ENCODE measurements at places on chromosomes 1 and 21.

GRCh38 chr1:44810101-44810761 lies 1.9 kb downstream of the BTBD19 start:
- DNase-seq: no peak

DNA sequence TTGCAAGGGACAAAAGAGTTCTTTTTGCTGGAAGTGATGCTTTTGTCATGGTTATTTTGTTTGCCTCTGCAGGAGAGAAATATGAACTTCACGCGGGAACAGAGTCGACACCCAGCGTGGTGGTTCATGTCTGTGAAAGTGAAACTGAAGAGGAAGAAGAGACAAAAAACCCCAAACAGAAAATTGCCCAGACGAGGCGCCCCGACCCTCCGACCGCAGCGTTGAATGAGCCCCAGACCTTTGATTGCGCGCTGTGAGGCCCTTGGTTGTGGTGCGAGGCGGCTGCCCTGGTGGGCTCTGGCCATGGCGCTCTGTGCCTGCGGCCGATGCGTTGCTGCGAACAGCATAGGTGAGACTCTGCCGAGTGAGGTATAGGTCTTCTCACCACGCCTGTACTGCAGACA lies 20.9 kb upstream of the NCMAP start:
- no peak for DNase-seq

- DNase-seq: no peak
These were observed 155.9 kb downstream of the BARHL2 start for GRCh38 chr1:90561103-90561783.

DNA sequence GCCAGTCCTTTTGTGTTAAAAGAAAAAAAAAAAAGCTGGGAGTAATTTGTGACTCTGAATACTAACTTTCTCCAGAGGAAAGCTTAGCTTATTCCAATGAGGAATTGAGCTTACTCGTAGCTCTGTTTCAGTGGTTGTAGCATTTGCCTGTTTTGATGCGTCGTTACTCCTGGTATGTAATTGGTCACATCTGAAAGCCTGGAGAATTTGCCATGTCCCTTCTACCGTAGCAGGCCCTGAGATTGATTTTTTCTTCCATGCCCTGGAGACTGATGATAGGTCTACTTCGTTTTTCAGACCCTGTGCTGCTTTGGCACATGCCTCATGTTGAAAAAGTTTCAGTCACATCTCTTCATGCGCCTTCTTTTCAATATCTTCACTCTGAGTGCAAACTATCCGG lies 1103.0 kb downstream of the PLA2G4A start:
- DNase-seq: no peak

DNA sequence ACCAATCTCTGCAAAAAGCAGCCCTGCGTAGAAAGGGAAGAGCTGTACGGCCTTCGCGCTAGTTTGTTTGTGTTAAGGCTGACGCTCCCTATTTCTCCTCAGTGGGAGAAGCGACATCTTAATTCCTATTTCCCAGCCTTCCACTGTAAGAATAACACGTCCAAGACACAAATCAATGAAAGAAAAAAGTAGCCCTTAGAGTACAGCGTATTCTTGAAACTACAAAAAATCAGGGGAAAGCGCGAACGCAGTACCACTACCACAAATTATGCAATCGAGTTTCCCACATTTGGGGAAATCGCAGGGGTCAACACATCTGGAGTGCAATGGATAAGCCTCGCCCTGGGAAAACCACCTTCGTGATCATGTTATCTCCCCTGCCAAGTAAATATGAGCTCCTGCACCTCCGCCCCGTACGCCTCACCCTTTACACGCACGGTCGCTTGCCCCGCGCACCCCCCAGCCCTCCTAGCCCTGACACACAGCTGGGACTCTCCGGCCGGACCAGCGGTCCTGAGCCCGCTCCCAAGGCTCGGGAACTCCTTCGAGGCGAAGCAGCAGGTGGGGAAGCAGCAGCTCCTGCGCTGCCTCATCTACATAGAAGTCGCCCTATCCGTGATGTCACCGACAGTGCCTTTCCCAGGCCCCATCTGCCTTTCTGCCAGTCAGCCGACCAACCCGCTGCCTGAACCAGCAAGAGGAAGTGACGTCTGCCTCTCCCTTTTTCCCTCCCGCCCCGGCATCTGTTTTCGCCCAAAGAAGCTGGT lies 94.7 kb downstream of the PPIAL4G start:
- DNase-seq: peak; percentile 85

DNA sequence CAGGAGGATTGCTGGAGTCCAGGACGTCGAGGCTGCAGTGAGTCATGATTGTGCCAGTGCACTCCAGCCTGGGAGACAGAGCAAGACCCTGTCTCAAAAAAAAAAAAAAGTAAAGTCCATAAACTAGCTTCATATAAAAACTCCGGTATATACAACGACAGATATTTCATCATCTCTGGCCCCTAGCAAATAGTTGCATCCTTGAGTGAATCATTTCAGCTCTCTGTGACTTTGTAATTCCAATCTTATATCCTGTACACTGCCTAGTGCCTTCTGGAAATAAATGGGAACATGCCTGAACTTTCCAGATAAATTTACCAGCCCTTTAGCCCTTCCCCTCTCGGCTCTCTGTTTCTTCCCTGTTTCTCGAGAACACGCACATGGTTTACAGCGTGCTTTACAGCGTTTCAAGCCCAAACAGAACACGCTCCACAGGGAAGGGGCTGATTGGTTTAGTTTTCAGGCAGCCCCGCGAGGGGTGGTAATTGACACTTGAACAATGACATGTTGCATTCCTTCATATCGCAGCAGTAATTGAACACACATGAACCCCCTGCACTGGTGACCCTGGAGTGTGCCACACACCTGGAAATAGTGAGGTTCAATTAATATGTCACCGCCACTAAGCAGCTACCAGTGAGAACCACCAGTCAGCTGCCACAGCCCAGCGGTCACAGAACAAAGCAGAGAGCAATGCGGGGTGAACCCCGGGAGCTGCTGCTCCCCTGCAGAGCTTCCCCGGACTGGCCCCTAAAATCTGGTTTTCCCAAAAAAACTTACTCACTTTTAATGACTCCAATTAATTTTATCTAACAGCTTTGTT lies 35.7 kb upstream of the SIM2 start:
- no peak for DNase-seq

- no peak for DNase-seq
These were observed 138.8 kb downstream of the VPS13D start for GRCh38 chr1:12368646-12369045.

GRCh38 chr21:15241997-15242736 lies 177.4 kb upstream of the NRIP1 start:
- DNase-seq: no peak

- DNase-seq: no peak
These were observed 336.5 kb upstream of the ADGRL2 start for GRCh38 chr1:81463936-81464837.

- no peak for DNase-seq
These were observed 8.4 kb downstream of the MTF2 start for GRCh38 chr1:93087532-93087931.

DNA sequence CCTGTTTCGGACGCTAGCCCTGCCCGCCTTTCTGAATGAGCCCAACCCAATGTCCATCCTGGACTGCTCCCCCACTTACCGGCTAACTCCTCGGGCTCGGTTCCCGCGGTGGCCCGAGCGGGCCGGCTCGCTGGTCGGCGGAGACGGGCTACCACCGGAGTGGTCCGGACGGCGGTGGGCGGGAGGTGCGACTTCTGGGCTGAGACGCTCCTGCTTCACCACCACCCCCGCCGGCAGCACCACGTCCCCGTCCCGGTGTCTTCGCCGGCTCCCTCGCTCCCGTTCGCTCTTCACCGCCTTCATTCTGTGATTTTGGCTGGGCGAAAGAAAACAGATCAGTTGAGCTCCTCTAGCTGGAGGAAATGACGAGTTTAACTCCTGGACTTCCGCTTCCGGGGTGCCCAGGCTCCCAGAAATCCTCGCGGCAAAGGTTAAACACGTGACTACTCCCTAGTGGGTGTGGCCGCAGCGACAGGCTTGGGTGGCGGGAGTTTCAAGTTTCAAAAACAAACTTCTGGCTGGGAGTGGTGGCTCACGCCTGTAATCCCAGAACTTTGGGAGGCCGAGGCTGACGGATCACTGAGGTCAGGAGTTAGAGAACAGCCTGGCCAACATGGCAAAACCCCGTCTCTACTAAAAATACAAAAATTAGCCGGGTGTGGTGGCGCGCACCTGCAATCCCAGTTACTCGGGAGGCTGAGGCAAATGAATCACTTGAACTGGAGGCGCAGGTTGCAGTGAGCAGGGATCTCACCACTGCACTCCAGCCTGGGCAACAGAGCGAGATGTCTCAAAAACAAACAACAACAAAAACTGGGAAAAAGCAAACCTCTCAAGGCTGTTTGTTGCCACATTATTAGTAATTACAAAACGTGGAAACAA lies at the start of gene SNIP1:
Gene SNIP1 (minus strand): TSS at position 367 of the 882 bp plus-strand sequence. CDS start 64 bp downstream, at position 303.
- DNase-seq: peak; percentile 72

GRCh38 chr1:30777060-30777903 lies 19.7 kb upstream of the LAPTM5 start:
- DNase-seq: no peak

DNA sequence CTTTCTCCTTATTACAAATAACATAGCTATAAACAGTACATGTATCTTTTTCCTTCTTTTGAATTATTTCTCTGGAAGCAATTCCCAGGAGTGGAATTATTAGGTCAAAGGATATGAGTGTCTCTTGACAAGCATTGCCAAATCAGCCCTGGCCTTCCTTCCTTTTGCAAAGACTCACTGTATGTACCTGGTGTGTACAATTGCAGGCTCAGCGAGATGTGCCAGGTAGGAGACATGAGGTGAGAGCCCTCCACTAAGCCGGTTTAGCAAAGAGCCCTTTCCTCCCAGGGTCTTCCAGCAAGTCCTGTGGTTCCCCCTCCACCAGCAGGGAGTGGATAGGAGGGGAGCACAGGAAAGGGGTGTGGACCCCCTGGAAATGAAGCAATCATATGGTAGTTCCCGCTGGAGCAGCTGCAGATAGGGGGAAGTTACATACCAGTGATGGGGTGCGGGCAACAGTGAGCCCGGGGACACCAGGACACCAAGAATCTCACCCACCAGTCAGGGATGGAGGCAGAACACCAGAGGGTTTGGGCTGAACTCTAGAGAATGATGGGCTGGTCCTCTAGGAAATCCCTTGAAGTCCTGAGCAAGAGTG lies 18.3 kb downstream of the RCSD1 start:
- no peak for DNase-seq

DNA sequence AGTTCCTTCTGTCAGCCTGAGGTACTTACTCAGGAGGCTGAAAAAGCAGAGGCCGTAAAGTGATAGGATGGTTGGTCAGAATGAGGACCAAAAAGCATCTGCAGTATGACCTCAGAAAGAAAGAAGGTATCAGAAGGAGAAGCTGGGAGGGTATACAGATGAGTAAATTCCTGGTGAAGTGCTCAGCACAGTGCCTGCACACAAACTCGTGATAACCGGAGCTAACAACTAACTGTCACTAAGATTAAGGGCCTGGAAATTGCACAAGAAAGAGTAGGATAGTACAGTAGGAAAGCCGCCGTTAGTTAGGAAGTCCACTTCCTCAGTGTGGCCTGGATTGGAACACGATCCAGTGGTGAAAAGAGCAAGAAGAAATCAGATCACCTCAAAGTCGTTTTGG lies 62.6 kb downstream of the VPS26C start:
- no peak for DNase-seq

DNA sequence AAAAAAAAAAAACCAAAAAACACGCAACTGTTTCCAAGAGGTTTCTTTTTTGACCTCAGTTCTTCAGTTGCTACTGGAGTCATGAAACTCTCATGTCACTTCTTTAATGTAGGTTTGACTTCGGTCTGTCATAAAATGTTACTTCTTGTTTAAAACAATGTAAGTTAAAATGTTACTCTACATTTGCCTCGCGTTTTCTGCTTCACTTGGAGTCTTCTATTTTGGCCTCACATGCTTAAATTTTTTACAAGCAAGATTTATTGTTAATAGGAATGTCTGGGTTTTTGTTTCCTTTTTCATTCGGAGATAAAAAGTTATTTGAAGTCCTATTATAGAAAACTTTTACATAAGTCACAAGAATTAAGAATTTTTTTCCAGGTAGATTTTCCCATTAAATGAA lies 880.2 kb downstream of the LTN1 start:
- no peak for DNase-seq

- DNase-seq: no peak
These were observed 1.1 kb downstream of the EFNA3 start for GRCh38 chr1:155079487-155080311.

- DNase-seq: no peak
These were observed 42.3 kb downstream of the KRTAP10-1 start for GRCh38 chr21:44497703-44498126.

DNA sequence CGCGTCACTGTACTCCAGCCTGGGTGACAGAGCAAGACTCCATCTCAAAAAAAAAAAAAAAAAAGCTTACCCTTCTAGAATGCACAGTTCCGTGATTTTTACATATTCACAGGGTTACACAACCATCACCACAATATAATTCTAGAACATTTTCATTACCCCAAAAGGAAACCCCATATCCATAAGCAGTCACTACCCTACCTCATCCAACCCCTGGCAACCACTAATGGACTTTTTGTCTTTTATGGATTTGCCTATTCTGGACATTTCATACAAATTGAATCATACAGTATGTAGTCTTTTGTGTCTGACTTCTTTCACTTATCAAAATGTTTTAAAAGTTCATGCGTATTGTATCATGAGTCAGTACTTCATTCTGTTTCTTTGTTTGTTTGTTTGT lies 22.8 kb downstream of the SYF2 start:
- no peak for DNase-seq

- DNase-seq: no peak
These were observed 164.5 kb downstream of the TOMM20 start for GRCh38 chr1:234963904-234964702.

DNA sequence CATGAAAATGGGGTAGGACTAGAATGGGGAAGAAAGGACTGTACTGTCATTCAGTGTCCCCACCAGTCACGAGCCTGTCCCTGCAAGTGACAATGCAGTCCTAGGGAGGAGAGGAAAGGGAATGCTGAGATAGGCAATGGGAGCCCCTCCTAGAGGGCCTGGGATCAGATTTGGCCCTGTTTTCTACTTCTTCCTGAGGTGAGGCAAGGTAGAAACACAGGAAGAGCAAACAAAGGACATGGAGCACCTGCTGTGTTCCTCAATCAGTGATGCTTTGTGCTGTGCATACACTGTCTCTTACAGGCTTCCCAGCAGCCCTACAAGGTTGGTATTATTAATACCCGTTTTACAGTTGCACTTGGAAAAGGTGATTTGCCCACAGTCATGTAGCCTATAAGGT lies 6.1 kb downstream of the FABP3 start:
- DNase-seq: no peak

GRCh38 chr1:232806186-232806510 lies 932 bp downstream of the MAP10 start:
- no peak for DNase-seq

DNA sequence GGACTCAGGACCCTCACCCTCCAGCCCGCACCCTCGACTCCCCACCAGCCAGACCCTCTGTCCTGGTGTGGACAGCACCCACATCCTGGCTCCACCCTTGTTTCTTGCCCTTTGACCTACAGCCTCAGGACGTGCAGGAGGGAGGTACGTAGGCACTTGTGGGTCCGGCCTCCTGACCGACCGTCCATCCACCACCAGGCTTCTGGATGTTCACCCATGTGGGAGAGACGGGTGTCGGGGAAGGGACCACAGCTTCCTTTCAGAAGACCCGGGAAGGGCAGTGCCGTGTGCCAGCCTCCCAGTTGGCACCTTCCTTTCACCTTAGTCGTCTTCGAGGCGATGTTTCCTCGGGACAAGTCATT lies 61.4 kb downstream of the PRKCZ start:
- DNase-seq: no peak

- no peak for DNase-seq
These were observed 14.0 kb upstream of the BMP8B start for GRCh38 chr1:39802496-39803260.

- peak; percentile 32 for DNase-seq
These were observed 240.1 kb downstream of the DISC1 start for GRCh38 chr1:231866392-231867331.

GRCh38 chr1:101898137-101898536 lies 98.6 kb downstream of the OLFM3 start:
- DNase-seq: no peak

- DNase-seq: no peak
These were observed 11.2 kb downstream of the LRRC42 start for GRCh38 chr1:53957194-53957818.

All from substantia nigra (tissue), 51 donors.